ENCODE measurements at places on chromosomes 11 and 22.
A peak's percentile ranks its signal among the peaks of the same experiment; 100 is the strongest.

- DNase-seq: no peak
Measured at GRCh38 chr11:71190551-71190950, 61.8 kb downstream of the SHANK2 start.

- no peak for DNase-seq
Measured at GRCh38 chr11:17798716-17799115, 64.1 kb downstream of the KCNC1 start.

DNA sequence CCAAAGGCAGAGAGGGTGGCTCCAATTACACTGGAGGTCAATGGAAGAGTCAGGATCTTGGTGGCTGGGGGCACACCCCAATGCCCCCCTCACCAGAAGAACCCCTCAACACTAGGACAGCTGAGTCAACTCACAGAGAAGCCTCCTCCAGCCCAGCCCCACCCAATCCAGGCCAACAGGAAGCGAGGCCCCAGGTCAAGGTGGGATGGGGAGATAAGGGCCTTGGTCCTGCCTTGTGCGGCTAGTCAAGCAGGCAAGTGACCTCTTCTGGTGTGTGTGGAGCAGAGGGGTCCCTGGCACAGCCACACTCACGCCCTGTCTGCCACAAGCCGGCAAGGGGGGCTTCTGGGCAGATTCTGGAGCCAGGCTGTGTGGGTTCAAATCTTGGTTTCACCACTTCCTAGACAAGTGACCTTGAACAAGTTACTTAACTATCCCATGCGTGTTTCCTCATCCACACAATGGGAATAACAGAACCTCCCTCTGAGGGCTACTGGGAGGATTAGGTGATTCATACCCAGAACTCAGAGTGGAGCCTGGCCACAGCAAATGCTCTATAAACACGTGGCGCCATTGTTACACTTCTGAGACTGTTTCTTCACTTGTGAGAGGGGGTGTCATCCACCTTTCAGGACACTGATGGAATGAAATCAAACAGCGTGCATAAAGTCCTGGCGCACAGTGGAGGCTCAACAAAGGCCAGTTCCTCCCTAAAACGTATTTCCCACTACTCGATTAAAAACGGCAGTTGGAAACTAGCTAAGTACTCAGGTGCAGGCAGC lies 3.2 kb downstream of the TTLL12 start:
- no peak for DNase-seq

DNA sequence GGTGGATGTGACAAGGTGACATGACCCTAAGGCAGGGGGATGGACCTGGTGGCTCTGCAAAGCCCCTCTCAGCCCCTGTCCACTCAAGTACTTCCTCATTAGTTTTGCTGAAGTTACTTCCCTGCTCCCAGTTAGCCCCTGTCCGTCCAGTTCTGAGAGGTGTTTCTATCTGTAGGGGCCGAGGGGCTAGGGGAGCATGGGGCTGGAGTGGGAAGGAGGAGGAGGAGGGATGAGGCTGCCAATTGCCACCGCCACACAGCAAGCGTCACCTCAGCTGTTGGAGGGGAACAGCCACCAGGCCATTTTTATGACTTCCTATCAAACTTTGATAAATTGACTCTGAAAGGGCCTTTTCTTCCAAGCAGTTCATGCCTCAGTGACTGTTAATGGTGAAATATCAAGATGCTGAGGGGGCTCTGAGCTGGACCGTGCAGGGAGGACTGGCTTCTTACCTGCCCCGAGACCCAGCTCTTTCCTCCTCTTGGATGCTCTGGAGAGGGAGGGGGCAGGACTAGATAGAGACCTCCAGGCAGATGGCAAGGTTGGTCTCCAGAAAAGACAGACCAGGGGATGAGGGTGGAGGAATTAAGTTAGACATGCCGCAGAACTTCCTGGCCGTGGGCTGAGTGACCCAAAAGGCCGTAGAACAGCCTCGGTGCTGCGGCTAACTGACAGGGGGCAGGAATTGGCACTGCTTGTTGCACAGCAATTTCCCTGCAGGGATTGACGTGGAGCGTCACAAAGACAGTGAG lies 137.0 kb downstream of the ST3GAL4 start:
- DNase-seq: no peak

- DNase-seq: no peak
Measured at GRCh38 chr22:20027966-20028854, 7.3 kb downstream of the TANGO2 start.

GRCh38 chr11:123060277-123061000 lies 1.5 kb downstream of the HSPA8 start:
- DNase-seq: no peak

DNA sequence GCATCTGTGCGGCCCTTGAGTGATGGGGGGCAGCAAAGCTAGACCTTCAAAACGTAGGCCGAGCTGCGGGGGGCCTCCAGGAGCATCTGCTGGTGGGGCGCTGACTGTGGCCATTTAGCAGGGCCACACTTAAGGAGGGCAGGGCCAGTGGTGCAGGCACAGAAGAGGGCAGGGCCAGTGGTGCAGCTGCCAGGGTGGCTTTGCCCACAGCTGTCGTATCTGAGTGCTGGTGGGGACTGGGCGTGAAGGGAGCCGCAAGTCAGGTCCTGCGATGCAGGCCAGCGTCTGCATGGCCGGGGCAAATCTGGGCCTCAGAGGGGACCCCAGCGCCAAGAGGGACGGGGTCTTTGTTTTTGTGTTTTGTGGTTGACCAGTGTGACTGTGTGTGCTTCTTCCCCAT lies 27.7 kb downstream of the RNH1 start:
- no peak for DNase-seq

GRCh38 chr11:69642913-69643632 lies 2.1 kb downstream of the CCND1 start:
- peak; percentile 72 for DNase-seq

GRCh38 chr22:39348909-39349505 lies 784 bp upstream of the SYNGR1 start:
- no peak for DNase-seq

GRCh38 chr11:102781676-102782075 lies 1.2 kb upstream of the MMP10 start:
- DNase-seq: no peak

DNA sequence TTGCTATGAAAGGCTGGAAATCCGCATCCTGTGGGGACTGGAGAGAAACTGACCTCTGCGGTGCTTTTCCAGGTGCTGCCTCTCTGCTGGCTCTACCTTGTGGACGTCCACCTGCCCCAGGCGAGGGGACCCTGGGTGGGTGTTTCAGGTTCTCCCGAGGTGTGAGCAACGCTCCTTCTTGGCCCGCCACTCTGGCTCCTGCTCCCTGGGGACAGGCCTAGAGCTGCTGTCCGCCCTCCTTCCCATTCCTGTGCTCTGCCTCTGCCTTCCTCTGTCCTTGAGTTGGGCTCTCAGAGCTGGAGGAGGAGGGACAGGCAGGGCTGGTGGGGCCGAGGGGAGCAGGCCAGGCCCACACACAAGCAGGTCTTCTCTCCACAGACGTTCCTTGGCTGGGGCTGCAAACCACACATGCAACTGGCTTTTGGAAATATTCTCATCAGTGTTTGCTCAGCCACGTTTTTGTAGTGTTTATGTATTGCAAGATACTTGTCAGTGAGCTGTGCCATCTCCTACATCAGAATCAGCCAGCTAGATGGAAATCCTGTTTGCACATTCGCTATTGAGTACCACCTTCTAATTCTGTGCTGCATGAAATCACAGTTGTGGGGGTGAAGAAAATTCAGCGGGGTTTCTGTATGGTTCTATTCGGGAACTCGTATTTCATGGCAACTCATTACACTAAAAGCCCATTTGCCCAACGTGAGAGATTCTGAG lies 1115.0 kb downstream of the BRD1 start:
- no peak for DNase-seq

DNA sequence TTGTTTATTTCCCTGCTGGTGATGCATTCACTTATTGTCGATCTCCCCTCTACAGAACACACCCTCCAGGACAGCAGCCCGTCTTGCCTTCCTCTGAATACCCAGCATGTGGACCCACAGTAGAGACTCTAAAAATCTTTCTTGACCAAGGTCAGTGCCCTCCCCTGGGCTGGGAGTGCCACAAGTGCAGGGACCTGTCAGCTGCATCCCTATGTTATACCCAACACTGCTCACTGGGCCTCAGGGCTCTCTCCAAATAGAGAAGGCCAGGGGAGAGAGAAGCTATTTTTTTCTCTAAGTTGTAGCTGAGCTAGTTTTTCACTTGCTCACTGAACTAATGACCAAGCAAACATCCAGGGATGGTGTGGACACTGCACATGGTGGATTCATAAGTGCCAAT lies 9.8 kb downstream of the KCNJ1 start:
- no peak for DNase-seq

GRCh38 chr22:44026066-44026629 lies 2.0 kb downstream of the PARVB start:
- no peak for DNase-seq

- no peak for DNase-seq
Measured at GRCh38 chr11:2890466-2891294, 5.1 kb upstream of the CDKN1C start.

GRCh38 chr11:132402071-132402684 lies 1031.8 kb downstream of the NTM start:
- no peak for DNase-seq

- DNase-seq: no peak
Measured at GRCh38 chr11:31779374-31779791, 31.7 kb downstream of the PAX6 start.

GRCh38 chr11:108368134-108368533 lies 99.2 kb downstream of the C11orf65 start:
- no peak for DNase-seq

DNA sequence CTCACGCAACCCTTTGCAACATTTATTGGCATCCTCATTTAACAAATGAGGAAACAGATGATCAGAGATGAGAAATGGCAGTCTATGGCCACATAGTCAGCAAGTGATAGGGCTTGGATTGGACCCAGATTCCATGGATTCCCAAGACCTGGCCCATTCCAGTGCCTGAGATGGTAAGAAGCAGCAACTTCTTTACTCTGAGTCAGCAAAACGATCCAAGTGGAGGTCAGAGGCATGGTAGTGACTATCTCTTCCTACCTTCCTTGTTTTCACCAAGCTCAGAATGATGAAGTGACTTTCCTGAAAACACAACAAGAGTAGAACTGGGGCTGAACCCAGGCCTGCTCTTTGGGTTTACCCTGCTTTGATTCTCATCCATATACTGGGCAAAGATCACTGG lies 293.1 kb downstream of the TENM4 start:
- DNase-seq: no peak

GRCh38 chr11:895331-896110 lies 15.1 kb downstream of the CHID1 start:
- no peak for DNase-seq

GRCh38 chr11:2310073-2310785 lies 8.4 kb downstream of the TSPAN32 start:
- no peak for DNase-seq

GRCh38 chr11:94379613-94380012 lies 21.6 kb downstream of the GPR83 start:
- no peak for DNase-seq

DNA sequence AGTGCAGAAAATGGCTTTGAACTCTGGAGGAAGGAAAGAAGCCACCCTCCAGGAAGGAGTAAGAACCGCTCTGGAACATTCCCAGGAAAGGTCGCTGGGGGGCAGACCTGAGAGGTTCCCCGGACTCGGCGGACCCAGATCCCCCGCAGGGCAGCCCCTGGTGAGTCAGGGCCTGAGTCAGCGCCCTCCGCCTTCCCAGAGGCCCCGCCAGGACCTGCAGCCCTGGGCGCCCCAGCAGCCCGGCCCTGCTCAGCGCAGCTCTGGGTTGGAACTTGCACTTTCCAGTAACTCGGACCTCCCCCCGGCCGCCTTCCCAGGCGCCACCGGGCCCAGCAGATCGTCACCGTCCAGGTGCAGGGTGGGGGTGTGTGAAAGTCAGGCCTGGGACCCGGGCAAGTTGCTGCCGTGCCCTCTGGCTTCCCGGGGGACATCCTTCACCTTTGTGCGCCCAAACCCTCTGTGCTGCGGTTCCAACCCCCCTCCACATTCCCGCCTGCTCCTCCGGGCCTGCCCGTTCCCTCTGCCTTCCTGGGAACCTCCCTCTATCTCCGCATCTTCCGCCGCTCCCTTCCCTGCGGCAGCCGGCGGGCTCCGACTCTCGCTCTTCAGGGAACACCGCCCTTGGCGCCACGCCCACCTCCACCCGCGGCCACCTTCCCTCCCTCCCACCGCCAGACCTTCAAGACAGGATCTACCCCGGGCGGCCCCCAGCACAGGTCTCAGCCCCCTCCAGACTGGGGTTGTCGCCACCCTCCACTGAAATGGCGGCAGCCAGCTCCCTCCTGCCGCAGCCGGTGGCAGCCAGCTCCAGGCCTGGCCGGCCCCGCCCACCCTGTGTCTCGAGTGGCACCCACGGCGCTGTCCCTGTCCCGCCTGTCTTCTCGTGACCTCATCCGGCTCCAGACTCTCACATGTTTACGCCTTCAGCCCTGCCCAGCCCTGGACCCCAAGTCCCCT lies 36.8 kb upstream of the WNT7B start:
- DNase-seq: peak; percentile 96

- DNase-seq: no peak
Measured at GRCh38 chr11:123116486-123116885, 54.5 kb upstream of the HSPA8 start.

DNA sequence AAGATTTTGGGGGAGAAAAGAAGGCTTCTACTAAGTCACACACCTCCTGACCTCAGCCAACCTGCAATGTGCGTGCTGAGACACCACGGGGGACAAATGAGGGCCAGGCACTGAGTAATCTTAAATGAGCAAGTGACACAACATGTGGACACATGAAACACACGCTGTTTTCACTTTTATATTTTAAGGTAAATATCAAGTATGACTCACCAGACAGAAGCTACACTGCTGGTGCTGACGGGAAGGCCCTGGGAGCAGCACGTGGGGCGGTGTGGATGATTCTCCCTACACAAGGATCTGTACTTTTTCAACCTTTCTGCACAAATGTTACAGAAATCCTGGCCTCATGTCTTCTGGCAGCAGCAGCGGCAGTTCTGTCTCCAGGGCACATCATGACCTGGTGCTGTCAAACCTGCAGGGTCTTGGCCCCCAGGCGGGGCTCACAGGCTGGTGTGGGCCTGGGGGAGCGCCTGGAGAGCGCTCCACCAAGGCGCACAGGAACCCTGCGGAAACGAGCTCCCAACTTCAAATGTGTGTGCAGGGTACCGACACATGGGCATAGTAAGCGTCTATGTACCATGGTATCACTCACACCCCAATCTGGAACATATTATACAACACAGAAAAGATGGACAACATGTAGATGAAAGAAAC lies 61.7 kb downstream of the DGCR2 start:
- no peak for DNase-seq

- DNase-seq: no peak
Measured at GRCh38 chr22:40418366-40419201, 48.2 kb downstream of the SGSM3 start.

DNA sequence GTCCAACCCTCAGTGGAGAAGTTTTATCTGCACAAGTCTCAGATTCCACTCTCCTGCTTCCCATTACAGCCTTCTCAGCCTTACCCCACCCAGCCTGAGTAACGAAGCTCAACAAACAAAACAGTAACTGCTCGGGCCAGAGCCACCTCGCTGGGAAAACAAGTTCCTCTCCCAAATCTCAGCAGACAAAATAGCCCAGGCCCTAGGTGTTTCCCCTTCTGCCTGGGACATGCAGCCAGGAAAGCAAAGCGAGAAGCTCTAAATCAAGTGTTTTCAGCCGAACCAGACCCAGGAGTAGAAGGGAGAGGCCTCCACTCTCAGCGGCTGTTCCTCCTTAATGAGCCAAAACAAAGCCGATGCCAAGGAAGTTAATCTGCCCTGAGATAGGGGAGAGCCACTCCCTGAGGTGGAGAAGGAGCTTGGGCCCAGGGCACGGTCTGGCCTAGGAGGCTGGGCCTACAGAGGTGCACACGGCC lies 44.0 kb downstream of the LIF start:
- peak; percentile 33 for DNase-seq

GRCh38 chr11:69298267-69299022 lies 4.5 kb downstream of the MYEOV start:
- peak; percentile 88 for DNase-seq

GRCh38 chr11:122632181-122632824 lies 23.2 kb upstream of the UBASH3B start:
- DNase-seq: no peak
